ENCODE measurements at places on chromosomes 5 and 9. TPM values are rescaled to one million over a fixed set of nuclear protein-coding genes. Genes with fewer than 3 reads are reported as not detected.

FOXI1 gene
- not detected for total RNA-seq

MARCOL gene
- total RNA-seq: not detected

GPRIN1 gene
- 11.4 TPM for total RNA-seq

CER1 gene
- not detected for total RNA-seq

REXO4 gene
- total RNA-seq: 18.3 TPM

Measured in melanocyte of skin (primary cell).